Globus pallidus (tissue), 1 donor: ENCODE measurements at places on chromosomes 2 and 18.

- peak; percentile 29 for DNase-seq
Measured at GRCh38 chr18:76980663-76981395, 151.8 kb downstream of the MBP start.

DNA sequence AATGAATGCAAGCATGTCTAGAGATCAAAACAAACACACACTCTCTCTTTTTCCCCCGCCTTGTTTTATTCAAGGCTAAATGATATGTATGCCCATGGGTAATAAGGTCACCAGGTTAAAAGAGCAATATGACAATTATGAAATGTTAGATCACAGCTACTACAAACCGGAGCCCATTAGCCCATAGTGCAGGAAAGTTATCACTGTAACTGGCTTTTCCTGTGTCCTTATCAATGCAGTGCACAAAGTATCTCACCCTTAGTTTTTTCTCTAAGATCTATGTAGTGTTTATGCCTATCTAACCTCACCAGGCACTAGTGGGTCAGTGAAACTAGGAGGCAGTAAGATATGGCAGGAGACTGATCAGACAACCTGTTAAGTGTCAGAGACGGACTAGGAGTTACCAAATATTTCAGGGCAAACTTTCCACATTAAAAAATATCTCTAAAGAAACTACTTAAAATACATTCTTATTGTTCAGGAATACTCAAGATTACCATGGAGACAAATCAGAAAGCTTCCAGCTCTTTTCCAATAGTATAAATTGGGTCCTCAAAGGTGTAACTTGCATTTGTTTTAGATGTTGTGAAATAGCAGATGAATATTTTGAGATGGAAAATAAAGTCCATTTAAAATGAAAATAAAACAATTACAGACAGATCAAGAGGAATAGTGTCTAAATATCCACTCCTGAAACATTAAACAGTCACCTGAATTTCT is 282.2 kb downstream of the EXOC6B start:
- DNase-seq = no peak

GRCh38 chr2:180990337-180990736 is 9.9 kb downstream of the UBE2E3 start:
- no peak for DNase-seq

DNA sequence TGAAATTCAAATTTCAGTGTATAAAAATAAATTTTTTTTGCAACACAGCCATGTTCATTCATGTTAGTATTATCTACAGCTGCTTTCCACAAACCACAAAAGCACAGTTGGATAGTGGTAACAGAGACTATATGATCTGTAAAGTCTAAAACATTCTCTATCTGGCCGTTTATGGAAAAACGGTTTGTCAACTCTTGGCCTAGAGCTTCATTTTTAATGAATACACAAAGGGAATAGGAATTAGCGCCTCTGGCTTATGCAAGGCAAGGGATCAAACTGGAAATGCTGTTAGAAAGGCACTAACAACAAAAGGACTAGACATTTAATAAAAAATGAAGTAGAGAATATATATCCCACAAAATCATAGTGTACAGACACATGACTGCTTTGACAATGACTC is 211.9 kb downstream of the EXOC6B start:
- DNase-seq = peak; percentile 53

GRCh38 chr18:36025025-36025424 is 42.3 kb downstream of the RPRD1A start:
- no peak for DNase-seq

DNA sequence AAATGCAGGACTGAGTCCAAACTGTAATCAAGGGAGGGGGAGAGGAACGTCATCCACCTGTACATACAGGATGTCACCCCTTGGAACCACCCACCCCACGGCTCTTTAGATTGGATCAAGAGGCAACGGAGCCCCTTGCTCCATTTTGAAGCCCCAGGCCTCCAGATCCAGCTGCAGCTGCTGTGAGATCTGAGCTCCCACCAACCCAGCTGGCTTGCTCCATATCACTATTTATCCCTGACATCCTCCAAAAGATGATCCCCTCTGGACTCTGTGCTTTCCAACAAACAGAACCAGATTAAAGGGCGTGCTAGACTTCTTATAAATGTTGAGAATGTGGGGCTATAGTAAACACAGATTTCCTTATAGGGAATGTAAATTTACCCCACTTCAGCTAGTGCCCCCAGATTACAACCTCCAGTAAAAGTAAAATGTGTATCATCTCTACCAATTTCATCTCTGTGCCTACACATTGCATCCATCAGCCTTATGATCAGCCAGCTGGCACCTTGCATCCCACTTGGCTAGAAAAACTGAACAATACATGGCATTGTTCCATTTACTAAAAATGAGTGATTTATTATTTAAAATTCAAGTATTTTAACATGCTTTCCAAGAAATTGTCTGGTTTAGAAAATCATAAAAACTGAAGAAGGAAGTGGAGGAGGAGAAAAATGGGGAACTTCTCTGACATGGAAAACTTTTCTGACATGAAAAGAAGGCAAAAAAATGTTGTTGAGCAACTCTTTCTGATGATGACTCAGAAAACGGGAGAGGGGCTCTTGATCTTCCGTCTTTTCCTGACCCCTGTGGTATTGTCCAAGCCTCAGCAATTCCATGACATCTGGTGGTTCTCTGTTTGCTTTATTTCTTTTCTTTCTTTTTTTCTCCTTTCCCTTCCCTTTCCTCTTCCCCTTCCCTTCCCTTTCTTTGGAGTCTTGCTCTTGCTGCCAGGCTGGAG is 262.6 kb upstream of the THUMPD2 start:
- DNase-seq = no peak
